ENCODE measurements at places on chromosomes 12 and 14. TPM values are rescaled to one million over a fixed set of nuclear protein-coding genes. Genes with fewer than 3 reads are reported as not detected.

DNA sequence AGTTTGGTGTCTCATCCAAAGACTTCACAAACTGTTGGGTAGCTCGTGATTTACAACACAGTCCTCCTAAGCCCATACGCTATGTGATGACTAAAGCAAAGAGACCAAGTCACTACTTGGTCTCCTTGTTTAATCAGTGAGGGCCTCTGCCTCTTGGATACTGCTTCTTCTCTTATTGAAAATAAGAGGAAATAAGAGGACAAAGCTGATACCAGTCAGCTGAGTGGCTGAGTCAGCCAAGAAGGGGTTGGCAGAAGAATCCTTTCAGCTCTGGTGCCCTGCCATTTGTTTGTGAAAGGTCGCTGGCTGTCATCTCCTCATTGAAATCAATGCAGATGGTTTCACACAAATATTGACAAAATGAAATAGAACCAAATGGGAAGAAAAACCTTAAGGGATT, 67.5 kb upstream of the SLC35F4 start:
- no peak for DNase-seq

- DNase-seq: no peak
Measured at GRCh38 chr12:171743-172676, 41.9 kb downstream of the SLC6A12 start.

The RERG gene
- not detected for total RNA-seq

The KCTD10 gene
- 37.1 TPM for total RNA-seq

- DNase-seq: no peak
Measured at GRCh38 chr14:89144066-89144465, 273.0 kb downstream of the FOXN3 start.

- no peak for DNase-seq
Measured at GRCh38 chr14:65840786-65841185, 428.3 kb downstream of the FUT8 start.

DNA sequence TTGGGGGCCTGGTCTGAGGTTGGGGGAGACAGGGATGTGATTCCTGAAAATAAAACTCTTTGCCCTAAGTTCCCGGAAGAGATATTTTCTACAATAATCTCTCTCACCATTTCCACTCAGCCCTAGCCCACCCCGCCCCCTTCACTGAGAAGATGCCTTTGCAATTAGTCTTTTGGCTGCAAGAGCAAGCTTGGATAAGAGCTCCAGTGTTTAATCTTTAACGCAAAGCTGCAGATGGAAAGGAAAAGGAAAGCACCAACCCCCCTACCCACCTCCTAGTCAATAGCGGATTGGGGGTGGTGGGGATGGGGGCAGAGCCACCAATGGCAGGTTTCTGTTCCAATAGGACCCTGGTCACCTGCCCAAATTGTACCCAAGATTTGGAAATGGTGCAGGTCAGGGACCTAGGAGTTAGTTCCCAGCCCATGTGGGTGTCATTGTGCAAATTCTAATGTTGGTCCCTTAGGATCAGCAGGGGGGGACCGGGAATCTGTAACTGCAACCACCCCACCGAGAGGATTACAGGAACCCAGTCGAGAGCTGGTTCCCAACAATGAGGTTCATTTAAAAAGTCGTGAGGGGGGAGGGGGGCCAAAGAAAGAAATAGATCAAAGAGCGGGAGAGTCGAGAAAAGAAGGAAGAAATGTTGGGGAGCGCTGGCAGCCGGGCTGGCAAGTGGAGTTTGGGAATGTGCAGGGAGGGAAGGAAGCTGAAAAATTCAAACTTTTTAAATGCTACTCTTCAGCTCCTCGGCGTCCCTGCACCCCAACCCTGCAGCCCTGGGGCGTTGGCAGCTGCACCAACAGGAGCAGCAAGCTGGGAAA, 1.6 kb downstream of the ZFP36L1 start:
- no peak for DNase-seq

GRCh38 chr12:108332791-108333382, 6.2 kb downstream of the CMKLR1 start:
- no peak for DNase-seq

The CHGA gene
- not detected for total RNA-seq

DNA sequence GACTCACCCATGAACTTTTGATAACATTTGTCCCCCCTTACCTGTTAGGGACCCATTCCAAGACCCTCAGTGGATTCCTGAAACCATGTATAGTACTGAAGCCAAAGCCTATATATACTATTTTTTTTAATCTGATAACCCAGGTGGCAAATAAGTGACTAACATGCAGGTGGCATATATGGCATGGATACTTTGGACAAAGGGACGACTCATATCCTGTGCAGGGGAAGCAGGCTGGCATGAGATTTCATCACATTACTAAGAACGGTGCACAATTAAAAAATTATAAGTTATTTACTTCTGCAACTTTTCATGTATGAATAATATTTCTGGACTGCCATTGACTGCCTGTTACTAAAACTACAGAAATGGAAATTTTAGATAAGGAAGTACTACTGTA, 880.1 kb upstream of the FBXO33 start:
- peak; percentile 15 for DNase-seq

DNA sequence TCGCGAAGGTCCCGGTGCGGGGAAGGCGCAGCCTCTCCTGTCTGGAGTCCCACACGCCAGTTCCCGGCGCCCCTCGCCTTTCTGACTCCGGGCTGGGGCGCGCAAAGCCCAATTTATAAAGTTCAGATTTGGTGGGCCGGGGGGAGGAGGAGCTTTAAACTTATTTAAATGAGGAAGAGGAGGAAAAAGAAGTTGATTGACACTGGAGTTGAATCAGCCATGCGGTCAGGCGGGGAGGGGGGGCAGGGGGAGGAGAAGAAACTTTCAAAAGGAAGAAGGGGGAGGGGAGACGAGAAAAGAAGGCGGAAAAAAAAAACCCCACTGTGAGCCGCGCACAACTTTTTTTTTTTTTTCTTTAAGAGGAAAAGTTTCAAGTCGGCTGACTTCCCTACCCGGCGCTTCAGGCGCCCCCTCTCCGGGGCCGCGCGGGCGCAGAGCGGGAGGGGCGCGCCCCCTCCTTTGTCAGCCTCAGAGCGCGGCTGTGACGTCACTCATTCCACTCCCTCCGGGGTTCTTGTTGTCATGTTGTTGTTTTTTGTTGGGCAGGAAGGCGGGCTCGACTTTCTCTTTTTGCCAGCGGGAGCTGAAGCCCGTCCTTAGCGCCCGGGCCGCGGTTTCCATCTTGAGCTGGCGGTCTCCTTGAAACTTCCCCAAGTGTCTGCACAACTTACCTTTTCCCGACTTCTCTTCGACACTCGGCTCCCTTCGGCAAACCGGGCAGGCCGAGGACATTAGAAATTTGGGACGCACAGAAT, at the start of gene ZFP36L1:
Gene ZFP36L1, minus strand, starts transcription at position 89 of the 755 bp plus-strand sequence. CDS start 129 bp downstream, outside the sequence.
- DNase-seq: peak; percentile 88

DNA sequence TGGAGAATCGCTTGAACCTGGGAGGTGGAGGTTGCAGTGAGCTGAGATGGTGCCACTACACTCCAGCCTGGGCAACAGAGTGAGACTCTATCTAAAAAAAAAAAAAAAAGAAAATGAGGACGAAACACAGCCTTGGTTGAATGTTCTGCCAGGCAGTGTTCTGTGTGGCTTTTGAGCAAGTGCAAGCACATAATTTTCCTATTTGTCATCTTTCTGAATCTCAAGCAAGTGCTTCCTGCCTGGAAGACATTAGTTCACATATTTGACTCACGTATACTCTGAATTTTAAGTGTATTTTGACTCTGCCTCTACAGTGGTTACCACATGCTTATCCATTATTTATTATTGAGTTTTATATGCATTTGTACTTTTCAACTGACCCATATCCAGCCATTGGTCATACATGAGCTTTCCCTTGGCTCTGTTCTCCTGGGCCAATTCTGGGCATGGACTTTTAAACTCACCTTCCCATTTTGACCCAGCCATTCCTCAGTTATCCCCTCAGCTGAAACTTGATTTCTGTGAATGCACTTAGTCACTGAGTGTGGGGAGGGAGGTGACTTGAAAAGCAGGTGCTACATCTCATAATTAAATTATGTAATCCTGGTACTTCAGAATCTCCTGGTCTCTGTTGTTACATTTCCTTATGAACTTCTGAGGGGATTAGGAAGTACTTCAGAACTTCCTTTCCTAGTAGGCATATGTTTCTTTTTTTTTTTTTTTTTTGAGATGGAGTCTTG, 8.1 kb downstream of the OR10G2 start:
- DNase-seq: no peak

All from foreskin keratinocyte (primary cell).